C1 segment of cervical spinal cord (tissue), 14 donors: ENCODE measurements at places on chromosomes 12 and 14.

DNA sequence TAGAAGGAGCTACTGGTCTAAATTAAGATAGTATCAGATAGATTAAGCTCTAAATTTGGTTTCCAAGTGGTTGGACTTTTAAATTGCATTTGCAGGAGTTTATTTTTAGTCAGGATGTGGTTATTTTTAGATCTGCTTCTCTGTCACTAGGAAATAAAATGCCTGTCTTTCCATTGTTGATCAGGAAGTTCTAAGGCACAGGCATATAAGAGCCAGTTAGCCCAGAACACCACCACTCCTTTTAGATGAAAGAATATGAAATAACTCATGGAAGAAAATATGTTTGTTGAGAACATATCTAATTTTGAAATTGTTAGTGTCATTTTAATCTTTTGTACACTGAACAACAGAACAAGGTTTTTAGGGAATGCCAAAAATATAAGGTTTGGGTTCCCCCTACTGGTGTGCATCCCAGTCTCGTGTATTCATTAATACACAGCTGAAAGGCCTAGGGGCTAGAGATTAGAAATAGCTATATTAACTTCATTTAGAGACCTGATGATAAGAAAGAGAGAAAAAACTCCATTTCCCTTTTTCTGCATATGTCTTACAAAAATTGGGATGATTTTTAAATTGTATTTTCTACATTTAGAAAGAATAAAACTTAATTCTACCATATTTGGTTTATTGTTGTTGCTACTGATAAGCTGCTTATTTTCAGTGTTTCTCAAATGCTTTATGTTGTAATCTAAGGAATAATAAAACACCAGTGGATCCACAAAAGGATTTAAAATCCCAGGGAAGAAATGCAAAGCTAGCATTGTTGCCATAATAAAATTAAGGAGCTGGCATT is 67.2 kb downstream of the RIC8B start:
- DNase-seq = peak; percentile 1

- DNase-seq = no peak
These were observed 490.2 kb downstream of the NELL2 start for GRCh38 chr12:44385964-44386363.

DNA sequence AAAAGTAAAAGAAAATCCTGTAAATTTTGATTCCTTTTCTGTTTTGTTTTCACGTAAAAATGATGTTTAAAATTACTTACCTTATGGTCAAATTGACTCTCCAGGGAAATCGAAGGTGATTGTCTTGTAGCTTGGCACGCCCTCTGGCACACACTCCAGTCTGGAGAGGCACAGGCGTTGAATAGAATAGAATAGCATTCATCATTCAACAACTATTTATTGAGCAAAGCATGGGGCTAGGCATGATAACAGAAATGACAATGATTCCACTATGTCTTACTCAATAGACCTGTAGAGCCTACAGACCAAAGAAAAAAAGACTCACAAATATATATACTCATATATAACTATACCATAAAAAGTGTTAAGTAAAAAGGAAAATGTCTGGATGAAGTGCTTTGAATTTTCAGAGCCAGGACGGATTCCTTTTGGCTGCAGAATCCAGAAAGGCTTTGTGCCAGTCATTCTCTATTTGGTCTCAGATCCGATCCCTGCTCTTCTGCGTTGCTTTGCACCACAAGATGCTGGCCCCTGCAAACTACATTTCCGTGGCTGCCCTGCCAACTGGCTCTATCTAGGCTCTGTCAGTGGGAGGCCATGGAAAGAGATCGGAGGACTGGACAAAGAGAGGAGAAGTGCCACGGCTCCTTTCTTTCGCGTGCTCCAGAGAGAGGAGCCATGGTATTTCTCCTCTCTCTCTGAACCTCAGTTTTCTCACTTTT is 231.8 kb downstream of the CRADD start:
- DNase-seq = no peak

DNA sequence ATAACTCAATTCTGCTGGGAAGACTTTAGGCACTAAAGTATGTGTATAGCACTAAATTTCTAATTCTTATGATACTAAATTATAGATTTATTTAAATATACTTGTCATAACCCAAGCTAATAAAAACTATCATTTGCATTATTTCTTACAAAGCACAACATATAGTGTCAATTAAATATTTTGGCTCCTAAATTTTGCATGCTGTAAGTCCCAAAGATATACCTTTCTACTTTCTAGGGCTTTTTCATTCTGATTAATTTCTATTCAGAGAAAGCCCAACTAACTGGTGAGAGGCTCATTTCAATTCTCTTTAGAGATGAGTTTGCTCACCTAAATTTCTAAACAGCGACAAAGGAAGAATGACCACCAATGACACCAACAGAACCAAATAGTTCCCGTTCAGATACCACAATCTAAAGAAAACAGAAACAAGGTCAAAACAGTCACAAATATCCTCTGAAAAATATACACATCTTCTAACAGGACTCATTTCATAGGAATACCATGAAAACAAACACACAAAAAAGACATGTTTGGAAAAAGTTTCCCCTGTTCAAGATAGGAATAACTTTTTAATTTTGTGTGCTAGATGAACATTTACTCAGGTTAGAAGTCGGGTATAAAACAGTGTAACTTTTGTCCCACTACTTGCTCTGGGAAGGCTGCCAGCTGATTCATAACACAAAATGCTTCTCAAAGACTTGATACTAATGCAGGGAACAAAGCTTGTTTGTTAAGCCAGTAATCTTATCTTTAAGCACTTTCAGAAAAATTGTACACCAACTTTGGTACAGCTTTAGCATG is 7.6 kb downstream of the SLC38A2 start:
- DNase-seq = no peak
